Stimulated activated CD8-positive, alpha-beta memory T cell treated with anti-CD3 and anti-CD28 coated beads, Interleukin-4, amount 100 ng/mL, for 48 hours (primary cell): ENCODE measurements at places on chromosomes 3 and 15.

- no peak for DNase-seq
These were observed 732 bp upstream of the CRTC3 start for GRCh38 chr15:90529011-90529370.

- peak; percentile 35 for DNase-seq
These were observed 104.8 kb downstream of the FBLN2 start for GRCh38 chr3:13653631-13654279.

DNA sequence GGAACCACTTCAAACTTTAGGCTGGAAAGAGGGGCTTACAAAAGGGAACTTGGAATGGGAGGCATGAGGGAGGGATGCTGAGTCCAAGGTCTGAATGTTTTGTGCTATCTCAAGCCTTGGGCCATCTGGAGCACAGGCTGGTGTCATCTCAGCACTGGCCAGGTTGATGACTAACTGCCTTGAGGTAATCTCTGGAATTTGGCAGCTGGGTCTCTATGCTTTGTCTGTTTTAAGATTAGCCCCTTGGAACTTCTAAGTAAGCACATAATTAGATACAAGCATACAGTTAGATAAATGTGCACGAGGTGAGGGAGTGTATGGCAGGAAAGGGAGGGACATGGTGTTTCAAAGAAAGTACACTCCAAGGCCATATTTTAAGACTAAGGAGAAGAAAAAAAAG lies 252.4 kb upstream of the CCDC54 start:
- DNase-seq, result no peak

DNA sequence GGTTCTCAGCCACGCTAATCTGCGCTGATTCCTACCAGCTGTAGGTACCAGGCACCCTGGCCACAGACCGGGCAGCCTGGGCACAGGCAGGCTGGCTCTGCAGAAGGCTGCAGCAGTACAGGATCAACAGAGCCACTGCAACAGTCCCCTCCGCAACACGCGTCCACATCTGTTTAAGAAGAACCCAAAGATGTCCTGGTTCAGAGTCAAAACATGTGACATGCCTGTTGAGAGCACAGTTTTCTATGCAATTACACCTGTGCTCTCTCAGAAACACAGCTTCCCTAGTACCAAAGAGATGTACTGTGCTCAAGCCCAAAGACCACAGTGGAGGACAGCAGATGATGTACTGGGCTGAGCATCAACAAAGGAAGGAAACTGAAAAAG lies 18.8 kb downstream of the LRIG1 start:
- DNase-seq, result no peak

GRCh38 chr3:64398006-64398405 lies 172.7 kb upstream of the PRICKLE2 start:
- DNase-seq, result no peak

- DNase-seq, result peak; percentile 76
These were observed at the start of gene PLSCR2 for GRCh38 chr3:146469150-146470017. PLSCR2 (minus strand) TSS chr3:146469561; CDS start chr3:146459904, 9,657 bp downstream.

DNA sequence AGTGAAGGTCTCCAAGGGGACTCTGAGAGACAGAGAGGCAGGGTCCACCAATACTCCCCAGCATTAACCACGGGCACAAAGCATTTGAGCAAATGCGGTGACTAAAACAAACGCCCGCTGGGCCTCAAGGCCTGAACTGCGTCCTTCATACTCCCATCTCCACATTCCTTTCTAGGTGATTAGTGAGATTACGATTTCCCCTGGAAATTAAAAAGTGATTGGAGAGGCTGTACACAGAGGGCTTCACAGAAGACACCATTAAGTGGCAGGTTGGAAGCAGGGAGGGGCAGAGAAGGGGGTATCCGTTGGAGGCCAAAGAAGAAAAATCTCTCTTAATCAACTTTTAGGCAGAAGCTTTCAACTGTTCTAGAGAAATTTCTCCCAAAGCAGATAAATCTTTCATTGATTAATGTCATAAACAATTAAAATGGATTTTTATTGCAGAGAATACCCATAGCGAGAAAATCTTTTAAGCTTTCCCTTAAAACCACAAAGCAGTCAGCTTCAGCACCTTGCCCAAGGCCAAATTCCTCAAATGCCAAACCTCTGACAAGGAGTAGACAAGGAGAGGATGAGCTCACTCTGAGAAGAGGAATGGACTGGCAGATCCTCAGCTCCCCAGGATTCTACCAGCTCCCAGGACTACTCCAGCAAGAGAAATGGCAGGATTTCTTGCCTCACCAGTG lies 38.2 kb downstream of the MB21D2 start:
- DNase-seq, result no peak
